ENCODE measurements at places on chromosomes 11 and 22. TPM values are rescaled to one million over a fixed set of nuclear protein-coding genes. Genes with fewer than 3 reads are reported as not detected.

The FXYD2 gene
- total RNA-seq, result 0.13 TPM

The PHOX2A gene
- not detected for total RNA-seq

The FAM180B gene
- 0.26 TPM for total RNA-seq

The C11orf87 gene
- 0.13 TPM for total RNA-seq

The GGTLC3 gene
- total RNA-seq, result not detected

The CYB5R2 gene
- 29.0 TPM for total RNA-seq

Data from articular chondrocyte of knee joint (primary cell).